Effector CD4-positive, alpha-beta T cell (primary cell): ENCODE measurements at places on chromosomes 5 and 9.

DNA sequence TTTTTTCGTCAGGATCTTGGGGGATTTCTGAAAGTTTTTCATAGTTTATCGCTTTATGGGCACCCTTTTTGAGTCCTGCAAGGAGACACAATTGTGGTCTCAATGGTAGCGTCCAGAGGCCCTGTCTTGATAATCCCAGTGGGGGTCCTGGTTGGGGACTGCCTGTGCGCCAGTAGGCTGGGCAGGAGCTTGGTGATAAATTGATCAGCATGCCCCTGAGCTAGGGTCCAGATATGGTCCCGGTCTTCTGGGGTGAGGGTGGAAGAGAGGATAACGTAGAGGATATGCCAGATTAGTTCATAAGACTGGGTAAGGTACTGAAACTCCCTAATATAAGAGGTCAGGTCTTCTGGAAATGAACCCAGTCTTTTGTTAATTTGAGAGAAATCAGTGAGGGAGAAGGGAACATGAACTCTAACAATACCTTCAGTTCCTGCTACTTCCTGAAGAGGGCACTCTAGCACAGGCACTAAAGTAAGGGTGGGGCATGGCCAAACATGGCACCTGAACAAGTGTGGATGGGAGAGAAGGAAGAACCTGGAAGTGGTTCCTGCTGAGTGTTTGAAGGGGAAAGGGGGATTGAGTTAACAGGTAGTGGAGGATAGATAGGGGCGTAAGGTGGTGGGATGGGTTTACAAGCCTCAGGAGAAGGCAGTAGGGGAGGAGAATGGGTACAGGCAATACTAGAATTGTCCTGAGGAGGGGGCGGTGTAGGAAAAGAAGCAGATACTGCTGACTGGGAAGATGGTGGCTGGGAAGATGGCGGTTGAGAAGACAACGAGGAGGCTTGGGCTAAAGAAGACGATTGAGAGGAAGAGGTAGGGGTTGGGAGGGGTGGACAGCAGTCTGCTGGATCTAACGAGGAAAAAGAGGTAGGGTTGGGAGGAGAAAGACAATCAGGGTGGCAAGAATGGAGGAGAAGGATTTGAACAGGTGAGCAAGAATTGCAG is 33.8 kb upstream of the ANXA2R start:
- peak; percentile 51 for DNase-seq

DNA sequence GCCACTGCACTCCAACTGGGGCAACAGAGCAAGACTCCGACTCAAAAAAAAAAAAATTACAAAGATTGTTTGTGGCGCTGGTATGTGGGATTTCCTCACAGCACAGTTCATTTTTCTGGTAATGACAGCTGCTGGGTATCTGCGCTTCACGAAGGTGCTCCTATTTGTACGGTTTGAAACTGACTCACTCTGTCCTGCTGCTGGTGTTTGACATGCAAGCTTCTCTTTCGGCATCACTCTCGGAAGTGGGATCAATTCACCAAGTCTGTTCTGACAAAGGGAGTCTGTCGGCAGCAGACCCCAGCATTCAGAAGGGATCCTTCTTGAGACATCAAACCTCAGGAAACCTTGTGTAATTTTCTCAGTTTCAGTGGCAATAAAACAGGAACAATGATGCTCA is 26.3 kb downstream of the MAML1 start:
- no peak for DNase-seq

DNA sequence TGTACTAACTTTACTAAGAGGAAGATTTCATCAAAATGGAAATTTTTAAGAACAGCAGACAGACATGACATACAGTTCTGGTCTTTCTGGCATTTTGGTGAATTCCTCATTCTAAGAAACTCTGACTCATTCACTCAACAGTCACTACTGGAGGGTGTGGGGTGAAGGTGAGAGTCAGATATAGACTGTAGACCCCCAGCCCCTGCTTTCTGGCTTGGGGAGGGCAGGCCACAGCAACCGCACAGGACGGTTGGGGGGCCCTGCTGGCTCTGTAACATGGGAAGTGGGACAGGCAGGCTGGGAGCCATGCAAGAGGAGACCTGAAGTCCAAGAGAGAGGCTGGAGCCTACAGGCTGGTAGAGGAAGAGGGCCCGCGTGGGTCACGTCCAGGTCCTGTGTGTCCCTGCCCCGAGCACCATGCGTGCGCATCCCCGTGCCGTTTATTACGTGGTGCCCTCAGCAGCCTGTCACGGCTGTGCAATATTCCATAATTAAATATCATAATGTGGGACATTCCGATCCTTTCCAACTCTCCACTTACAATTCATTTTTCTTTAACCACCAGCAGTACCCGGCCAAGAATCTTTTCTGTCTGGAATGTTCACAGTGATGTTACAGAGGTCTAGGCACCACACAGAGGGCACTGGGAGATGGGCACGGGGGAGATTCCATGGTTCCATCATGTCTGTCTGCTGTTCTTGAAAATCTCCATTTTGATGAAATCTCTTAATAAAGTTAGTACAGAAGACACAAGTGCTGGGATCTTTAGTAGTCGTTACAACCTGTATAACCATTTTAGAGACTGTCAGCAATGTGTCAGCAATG is 75.5 kb downstream of the SEMA4D start:
- DNase-seq, result peak; percentile 58

DNA sequence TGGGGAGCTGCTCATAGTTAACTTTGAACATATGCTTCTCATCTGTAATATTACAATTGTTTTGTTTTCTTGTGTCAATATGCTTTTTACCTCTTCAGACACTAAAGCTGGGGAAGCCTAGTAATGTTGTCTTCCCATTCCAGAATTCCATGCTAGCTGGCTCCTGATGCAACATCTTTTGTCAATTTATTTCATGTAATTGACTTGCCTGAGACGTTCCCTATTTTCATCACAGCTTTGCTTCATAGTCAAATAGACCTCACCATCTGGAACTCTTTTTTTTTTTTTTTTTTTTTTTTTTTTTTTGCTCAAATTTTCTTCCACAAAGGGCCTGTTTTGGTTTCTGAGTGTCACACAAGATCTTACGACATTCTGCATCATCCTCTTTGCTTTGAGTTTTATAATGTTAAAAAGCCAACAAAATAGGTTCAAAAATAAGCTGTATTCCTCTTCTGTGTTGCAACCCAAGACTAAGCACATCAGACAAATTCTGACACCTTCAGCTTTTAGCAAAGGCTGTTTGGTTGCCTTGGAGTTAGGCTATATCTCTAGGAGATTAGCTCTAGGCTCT is 235.2 kb downstream of the NR3C1 start:
- no peak for DNase-seq

GRCh38 chr5:8493176-8493575 is 624.2 kb downstream of the MTRR start:
- no peak for DNase-seq

GRCh38 chr5:130109152-130109551 is 204.9 kb downstream of the CHSY3 start:
- DNase-seq, result no peak
